ENCODE measurements at places on chromosomes 1 and 21.

GRCh38 chr21:28431527-28432200, 561.0 kb downstream of the LTN1 start:
- no peak for DNase-seq

- DNase-seq, result no peak
These were observed 25.2 kb downstream of the PSEN2 start for GRCh38 chr1:226895644-226896043.

- no peak for DNase-seq
These were observed 32.6 kb downstream of the NMNAT2 start for GRCh38 chr1:183385340-183386144.

DNA sequence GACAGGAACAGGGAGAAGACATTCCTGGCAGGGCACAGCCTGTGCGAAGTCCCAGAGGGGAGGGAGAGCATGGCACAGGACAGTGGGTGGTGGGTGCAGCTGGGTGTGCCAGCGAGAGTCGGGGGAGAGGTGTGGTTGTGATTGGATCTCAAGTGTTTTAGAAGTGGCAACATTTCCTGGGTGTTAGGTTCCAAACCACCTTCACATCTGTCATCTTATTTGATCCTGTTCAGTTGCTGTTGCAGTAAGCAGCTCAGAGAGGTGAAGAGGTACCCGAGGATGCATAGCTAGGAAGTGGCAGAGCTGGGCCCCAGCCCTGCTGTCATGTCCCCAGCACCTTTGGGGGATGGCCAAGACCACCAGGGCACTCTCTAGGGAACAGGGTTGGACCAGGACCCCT, 22.0 kb upstream of the DISP3 start:
- DNase-seq, result no peak

DNA sequence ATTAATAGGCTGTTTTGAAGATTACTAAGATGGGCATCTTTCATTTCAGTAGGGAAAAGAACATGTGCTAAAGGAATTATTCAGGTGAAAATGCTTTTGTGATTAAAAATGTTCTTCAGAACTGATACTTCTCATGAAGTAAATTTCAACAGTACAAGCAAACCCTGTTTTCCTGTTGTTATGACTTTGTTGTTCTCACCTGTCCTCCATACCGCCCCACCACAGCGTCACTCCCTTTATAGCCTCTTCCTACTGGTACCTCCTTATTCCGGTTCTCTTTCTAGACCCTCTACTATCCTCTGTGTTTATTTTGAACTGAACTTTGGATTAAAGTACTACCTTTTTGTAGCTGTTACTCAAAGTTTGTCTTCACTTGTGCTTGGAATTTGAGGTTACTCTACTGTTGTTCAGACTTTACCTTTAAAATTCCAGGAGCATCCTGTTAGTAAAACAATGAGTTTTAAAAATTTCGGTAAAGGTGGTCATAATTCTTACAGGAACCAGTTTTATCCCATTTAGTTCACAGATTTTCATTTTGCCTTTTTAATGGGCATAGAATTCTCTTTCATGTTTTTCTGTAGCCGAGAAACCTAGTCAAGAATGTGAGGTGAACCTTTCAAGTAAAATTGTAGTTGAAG, 10.9 kb downstream of the CNST start:
- DNase-seq, result no peak

- DNase-seq, result no peak
These were observed 114.6 kb downstream of the LIPI start for GRCh38 chr21:14096172-14096571.

DNA sequence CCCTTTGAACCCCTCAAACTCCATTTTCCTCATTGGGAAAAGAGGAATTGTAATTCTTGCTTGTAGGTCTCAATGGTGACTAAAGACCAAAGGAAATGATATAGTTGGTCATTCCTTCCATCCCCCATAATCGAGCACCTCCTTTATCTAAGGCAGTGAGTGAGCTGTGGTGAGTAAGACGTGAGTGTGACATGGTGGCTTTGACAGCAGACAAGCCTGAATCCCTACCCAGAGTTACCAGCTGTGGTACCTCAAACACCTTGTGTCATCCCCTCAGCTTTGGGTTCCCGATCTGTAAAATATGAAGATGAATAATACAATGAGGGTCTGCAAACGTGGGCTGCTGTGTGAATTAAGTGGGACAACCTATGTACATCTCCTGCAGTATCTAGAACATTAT, 8.4 kb downstream of the TRAF5 start:
- no peak for DNase-seq

- DNase-seq, result no peak
These were observed 3.8 kb downstream of the ACBD6 start for GRCh38 chr1:180498594-180498993.

DNA sequence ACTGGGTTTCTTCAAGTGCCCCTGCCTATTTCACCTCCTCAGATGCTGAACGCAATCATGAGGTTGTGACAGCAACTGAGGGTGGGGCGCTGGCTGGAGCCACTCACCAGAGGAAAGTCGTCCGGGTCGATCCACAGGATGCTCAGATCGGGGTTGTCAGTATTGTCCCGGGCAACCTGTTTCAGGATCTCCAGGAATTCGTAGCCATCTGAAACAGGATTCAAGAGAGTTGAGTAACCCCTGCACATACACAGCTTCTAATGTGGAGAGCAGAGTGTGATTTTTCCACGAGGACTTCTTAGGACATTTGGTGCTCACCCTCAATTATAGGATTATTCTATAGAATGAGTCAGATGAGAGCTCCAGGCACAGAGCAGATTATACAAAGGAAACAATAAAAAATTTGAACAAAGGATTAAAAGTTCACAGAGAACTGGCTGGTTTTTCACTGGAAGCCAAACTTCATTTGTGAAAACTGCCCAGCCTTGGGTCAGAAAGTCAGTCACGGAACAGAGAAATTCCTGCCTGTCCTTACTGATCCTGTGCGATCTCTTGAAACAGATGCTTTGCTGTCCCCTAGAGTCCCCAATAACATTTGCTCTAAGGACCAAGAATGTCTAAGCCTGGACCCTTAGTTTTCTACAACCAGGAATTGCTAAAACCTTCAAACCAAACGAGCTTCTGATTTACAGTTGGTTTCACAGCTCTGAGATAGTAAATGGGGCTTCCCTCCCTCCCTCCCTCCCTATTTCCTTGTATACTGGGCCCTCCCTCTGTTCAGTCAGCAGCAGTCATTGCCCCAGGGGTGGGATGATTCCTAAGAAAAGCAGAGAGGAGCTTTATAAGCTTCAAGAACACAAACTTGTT, 63.2 kb downstream of the CASQ2 start:
- DNase-seq, result peak; percentile 74

GRCh38 chr1:240031009-240031408, 60.7 kb upstream of the FMN2 start:
- no peak for DNase-seq

- no peak for DNase-seq
These were observed 18.4 kb upstream of the UQCRHL start for GRCh38 chr1:15825800-15826199.

DNA sequence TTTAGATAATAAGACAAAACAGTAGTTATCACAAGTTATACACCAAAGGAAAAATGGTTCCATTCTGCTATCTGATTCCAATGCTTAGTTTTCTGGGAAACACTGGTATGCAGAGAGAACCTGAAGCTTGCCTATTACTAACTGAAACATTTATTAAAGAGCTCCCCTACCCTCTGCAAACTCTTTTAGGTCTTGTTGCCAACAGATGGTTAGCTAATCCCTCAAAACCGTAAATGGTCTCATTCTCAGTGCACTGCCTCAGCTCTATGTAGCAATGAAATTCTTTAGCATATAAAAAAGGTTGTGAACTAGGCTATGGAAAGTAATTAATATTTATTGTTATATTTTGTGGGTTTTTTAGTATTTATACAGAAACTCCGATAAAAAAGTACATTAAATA, 20.4 kb downstream of the C21orf91 start:
- no peak for DNase-seq

- peak; percentile 84 for DNase-seq
These were observed 57.7 kb downstream of the ATG4C start for GRCh38 chr1:62841587-62842169.

Measured in SK-N-MC (cell line).